Activated T-helper 1 cell treated with anti-CD3 and anti-CD28 coated beads, Interleukin-2, amount 50 U/mL, for 16 hours (primary cell): ENCODE measurements at places on chromosomes 3 and 15.

DNA sequence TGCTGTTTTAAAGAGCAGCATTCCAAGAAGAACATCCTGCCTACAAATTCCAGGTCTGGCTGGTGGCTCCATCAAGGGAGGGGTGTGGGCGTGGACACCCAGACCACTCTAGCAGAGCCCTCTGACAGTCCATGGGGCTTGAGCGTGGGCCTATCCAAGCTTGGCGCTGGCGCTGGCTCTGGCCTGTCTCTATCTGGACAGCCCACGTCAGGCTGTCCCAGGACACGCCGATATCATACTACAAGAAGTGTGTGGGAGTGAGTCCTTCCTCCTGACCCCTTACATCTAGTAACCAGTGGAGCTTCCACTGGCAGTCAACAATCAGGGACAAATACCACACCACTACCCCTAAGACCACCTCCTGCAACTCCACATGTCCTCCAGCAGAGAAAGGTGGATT lies 17.1 kb upstream of the DUSP7 start:
- no peak for DNase-seq

DNA sequence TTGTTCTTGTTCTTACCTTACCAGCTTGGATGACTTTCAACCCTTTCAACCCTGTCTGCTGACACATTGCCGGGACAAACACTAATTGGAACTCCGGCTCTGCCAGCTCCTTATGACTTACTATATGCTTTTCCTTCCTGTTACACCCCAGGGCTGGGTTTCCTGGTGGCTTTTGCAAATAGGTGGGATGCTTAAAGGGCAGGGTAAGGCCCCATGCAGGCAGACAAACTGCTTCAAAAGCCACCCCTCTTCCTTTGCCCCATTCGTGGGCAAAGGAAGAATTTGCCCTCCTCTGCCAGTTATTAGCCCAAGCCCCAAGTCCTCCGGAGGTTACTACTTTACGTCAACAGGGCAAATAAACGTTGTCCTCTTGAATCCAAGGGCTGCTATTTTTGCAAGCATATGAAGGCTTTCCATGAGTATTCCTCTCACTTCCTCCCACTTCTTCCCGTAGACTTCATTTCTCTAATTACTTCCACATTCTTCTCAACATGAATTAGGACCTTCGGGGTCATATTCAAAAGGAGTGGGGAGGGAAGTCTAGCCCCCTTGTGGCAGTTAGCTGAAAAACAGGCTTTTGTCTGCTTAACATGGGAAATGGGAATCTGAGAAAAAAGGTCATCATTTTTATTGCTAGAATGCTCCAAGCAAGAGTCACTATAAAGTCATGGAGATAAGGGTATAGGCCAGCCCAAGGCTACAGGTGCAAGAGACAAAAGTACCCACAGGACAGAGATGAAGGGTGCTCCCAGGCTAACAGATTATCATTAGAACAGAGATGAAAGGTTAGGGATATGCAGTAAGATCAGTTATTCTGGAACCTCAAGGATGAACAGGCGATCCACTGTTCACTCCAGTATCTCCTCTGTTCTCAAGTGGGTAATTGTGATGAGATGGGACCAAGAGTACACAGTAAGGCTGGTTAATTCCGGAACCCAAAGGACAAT lies 56.3 kb upstream of the FSTL1 start:
- DNase-seq: no peak

DNA sequence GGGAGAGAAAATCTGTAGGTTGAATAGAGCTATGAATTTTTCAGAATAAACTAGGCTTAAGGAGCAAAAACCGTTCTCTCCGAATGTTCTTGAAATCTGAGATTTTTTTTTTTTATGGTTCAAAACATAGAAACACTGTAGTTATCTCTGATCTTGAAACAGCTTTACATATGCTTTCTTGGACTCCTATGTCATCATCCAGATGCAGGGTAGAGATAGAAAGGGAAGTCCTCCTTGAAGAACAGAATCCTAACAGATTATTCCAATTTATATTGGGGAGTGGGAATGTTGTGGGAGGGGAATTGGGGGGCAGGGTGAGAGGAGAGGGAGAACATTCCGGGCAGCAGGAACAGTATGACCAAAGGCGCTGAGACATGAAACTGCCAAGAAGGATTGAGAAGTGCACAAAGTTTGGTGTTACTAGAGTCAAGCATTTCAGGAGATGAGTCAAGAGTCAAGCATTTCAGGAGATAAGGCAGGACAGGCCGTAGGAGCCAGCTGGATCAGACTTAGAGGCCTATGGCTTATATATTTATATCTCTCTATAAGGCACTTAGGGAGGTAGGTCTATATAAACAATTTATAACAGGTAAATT lies 21.9 kb upstream of the ST3GAL6 start:
- DNase-seq: no peak

GRCh38 chr3:25831578-25831977 lies 41.7 kb downstream of the OXSM start:
- no peak for DNase-seq

GRCh38 chr3:8651418-8652323 lies 7.1 kb upstream of the SSUH2 start:
- no peak for DNase-seq

DNA sequence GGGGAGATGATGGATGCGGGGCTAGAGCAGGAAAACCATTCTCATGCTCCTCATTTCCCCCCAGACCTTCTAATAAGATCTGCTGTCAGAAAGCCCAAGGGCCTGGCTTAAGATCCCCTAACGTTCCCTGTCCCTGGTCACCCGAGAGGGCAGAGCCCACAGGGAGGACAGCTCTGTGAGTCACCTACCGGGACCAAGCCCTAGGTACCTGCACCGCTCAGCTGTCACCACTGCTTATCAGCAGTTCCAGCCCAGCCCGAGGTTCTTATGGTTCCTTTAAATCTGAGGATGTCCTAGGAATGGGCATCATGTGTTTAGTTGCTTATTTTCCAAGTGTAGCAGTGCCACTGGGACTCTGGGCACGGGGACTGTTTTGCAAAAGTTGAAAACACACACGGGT lies 53.0 kb downstream of the ATP10A start:
- no peak for DNase-seq

DNA sequence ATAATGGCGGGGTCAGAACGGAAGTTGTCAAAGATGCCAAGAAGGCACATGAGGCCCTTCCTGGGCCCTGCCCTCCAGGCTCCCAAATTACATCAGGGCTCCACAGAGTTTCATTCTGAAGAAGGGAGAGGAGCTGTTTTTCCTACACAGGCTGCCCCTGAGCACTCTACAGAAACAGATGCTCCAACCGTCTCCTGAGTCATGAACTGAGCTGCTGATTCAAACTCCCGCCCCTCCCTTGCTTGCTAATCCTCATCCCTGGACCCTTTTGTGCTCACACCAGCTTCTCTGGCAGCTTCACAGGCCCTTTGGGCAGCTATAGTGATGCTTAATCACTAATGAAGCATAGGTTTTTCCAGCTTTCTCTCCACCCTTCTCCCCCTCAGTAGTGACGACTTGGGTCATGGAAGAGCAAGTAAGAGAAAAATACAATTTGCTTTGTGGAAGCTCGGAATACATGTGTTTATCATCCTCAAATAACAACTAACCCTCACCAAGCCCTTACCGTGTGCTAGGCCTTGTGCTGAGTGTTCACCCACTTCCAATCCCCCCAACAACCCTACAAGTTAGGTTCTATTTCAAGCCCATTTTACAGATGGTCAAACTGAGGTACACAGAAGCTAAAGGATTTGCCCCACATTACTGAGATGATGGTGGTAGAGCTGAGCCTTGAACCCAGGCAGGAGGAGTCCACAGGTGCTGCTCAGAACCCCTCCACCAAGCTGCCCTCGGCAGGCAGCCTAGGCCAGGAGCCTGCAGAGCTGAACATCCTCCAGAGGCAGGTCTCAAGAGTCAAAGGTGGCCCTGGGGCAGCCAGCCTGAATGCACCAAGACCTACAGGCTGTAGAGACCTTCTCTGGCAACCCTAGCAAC lies 21.9 kb downstream of the MEGF11 start:
- DNase-seq: no peak

- DNase-seq: no peak
These were observed 6.9 kb downstream of the TMEM39A start for GRCh38 chr3:119456469-119456868.

GRCh38 chr3:52087731-52088130 lies 31.4 kb upstream of the DUSP7 start:
- DNase-seq: no peak

DNA sequence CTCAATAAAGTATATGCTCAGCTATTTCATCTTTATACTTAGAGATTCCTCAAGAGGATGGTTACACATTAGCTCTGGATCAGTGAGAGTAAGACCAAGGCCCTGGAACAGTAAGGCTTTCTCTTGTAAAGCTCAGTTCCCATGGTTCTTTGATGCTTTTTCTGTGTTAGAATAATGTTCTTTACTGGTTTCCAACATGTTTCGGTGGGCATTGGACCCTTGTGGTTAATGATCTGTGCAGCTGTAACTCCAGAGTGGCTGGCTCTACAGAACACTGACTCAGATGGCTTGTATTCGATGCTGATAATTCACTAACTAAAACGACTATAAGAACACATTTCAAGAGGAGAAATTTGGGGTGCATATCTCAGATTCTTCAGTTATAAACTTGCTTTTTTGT lies 114.7 kb downstream of the AKAP13 start:
- DNase-seq: no peak

GRCh38 chr3:33187368-33187634 lies 31.3 kb downstream of the SUSD5 start:
- no peak for DNase-seq

DNA sequence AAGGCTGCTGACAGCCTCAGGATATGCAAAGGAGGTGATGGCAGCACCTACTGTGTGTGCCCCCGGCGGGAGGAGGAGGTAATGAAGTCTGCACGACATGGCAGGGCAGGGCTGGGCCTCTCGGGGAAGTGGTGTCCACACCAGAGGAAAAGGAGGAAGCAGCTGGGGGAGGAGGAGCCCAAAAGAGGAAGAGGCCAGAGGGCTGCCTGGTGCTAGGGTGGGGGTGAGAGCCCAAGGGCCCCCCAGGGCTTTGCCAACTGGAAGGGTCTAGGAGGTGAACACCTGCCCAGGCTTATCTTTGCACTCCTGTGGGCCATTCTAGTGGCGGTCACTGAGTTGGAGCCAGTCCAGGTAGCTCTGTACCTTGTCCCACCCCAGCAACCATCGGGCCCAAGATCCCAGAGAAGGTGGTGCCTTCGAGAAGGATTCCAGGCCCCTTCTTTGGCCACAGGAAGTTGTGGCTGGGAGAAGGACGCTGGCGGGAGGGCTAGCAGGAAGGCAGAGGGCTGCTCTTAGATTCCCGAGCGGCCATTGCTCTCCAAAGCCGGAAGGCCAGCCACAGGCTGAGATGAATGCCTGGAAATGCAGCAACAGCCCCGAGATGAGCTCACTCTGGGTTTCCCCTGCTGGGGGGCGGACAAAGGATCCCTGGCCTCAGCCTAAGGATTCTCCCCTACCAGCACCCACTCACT lies 7.0 kb downstream of the GNAI2 start:
- DNase-seq: peak; percentile 26

GRCh38 chr3:171285287-171285686 lies 174.9 kb downstream of the TNIK start:
- DNase-seq: no peak

DNA sequence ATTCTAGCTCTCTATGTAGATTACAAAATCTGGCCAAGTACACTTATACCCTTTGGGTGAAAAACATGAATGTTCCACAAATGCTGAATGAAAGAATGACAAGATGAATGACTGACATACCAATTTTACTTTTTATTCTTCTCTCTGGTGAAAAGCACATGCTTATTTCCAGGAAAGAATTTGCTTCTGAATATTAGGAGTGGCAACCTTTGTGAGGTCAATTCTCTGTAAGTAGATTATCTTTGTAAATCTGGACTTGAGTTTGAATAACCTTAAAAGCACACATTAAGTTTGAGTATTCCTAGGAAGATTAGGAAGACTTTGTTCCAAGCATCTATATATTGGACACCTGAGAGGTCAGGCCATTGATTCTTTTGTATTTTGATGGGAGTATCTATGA lies 78.1 kb upstream of the P2RY1 start:
- no peak for DNase-seq

DNA sequence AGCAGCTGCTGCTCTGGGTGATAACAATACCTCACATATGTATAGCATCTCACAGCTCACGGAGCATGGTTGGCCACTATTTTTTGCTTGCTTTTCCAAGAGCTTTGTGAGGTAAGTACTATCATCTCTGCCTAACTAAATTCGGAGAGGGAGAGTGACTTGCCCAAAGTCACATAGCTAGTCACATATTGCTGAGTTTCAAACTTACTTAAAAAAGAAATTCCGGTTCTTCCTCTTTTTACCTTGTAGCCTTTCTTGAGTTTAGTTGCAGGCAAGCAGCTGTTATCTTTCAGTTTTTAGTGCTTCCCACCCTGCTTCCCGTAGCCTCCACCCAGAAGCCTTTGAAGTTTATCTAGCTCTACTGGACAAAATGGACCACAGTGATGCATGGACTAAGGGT lies 309.2 kb downstream of the PDCD6IP start:
- no peak for DNase-seq

DNA sequence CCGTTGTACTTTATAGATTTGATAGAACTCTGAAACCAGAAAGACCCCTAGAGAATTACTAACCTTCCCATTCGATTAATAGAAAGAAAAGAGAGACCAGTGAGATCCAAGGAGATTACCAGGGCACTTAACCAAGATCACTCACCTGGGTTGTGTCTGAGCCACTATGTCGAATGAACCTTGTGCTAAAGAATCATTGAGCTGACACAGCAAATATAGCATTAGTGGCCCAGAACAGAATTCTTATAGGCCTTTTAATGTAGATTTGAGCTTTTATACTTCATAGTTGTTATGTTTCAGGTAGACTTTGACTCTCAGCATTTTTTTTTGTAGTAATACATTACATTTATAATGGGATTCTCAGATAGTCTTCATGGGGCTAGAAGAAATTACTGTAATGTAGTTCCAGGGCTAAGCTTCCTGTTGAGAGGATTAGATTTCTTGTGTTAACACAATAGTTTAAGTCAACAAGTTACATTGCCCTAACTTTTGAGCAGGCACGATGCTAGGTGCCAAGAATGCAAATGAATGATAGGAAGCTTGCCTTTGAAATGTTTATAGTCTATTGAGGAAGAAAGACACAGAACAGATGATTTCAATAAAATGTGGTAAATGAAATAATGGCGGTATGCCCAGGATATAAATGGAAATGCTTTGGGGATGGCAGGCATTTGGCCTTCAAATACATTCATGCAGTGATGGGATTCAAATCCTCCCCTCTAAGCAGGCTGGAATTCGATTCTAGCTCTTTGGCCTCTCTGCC lies 24.4 kb upstream of the ABHD10 start:
- no peak for DNase-seq

DNA sequence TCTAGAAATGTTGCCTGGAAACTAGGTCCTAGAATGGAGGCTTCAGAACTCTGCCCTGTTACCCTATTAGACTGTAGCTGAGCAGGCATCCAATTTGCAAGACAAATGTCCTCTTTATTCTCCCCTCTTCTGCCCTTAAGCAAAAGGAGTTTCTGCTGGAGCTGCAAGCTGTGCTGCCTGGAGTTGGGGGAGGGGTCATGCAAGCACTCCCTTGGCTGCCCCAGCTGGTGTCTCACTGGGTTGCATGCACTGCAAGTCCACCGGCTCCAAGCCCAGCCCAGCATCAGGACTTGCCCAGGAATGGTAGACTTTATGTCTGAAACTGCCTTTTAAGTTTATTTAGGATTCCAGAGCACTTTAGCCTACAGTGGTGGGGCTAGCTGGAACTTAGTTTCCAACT lies 15.7 kb upstream of the RBP2 start:
- DNase-seq: no peak
